ENCODE measurements at places on chromosomes 11 and 22.

- DNase-seq: no peak
Observed at GRCh38 chr11:119742263-119742861, 13.4 kb upstream of the NECTIN1 start.

DNA sequence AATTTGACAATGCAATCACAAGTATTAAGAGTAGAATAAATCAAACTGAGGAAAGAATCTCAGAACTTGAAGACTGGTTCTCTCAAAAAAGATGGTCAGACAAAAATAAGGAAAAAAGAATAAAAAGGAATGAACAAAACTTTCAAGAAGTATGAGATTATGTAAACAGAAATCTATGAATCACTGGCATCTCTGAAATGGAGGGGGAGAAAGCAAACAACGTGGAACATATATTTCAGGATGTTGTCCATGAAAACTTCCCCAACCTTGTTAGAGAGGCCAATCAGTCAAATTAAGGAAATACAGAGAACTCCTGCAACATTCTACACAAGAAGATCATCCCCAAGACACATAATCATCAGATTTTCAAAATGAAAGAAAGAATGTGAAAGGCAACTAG, 235.7 kb downstream of the SBF2 start:
- no peak for DNase-seq

DNA sequence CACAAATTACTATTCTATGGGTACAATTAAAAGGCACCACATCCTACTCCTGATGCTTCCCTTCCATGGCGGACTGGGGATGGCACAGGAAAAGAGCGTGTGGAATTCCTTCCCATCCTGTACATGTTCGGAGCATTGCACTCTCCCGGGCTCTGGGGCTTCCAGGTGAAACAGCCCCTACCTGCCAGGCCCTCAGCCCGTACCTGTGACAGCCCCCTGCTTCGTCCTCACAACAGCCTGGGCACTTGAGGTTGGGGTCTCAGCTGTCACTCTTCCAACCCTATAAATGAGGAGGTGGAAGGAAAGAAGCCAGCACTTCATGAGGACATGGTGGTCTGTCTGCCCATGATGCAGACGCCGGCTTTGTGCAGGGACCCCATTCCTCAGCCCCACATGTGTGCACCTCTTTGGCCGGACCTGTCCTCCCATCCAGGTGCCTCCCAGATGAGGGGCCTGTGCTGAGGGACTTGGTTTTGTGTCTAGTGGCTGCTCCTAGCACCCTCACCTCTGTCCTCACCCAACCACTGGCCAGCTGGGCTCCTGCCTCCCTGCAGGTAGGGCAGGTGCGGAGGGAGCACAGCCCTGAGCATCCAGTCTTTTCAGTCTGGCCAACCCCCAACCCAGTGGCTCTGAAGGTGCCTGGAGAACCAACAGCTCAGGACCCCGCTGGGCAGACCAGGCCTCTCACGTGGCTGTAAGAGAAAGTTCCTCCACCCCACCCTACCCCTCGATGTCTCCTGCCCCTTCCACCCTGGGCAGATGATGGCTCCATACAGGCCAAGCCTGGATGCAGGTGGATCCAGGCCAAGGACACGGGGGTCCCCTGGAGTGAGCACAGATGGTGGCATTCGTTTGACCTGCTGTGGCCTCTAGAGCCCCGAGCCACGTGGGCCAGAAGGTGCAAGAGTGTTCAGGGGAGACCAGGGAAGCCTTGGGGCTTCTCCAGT, 23.4 kb upstream of the WNT7B start:
- DNase-seq: no peak

DNA sequence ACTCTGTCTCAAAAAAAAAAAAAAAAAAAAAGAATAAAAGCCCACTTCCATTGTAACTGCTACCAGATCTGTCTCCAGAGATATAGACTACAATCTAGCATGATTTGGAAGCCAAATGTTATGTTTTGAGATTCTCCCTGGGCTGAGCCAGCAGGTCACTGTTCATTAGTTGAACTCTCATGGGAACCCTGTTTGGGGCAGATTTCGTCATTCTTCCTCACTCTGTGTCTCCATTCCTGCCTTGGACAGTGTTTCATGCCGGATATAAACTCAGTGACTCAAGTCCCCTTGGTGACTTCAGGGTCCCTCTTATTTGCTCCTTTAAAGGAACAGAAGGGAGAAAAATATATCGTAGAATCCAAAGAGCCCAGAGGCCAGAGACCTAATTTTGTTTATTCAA, 378.1 kb downstream of the LARGE1 start:
- no peak for DNase-seq

GRCh38 chr11:76653674-76654284, 16.8 kb downstream of the LRRC32 start:
- DNase-seq: no peak
